ENCODE measurements at places on chromosomes 12 and 14. TPM values are rescaled to one million over a fixed set of nuclear protein-coding genes. Genes with fewer than 3 reads are reported as not detected.

Gene AQP6
- polyA plus RNA-seq: 0.43 TPM

Gene TBPL2
- 0.14 TPM for polyA plus RNA-seq

Gene IL23A
- 1.0 TPM for polyA plus RNA-seq

Gene SLC5A8
- not detected for polyA plus RNA-seq

Gene DCN
- polyA plus RNA-seq: 1,679 TPM

Gene KRT4
- polyA plus RNA-seq: 2.3 TPM

Gene SERPINA1
- polyA plus RNA-seq: 5.7 TPM
